T-helper 2 cell (primary cell): ENCODE measurements at places on chromosomes 3 and 15.

DNA sequence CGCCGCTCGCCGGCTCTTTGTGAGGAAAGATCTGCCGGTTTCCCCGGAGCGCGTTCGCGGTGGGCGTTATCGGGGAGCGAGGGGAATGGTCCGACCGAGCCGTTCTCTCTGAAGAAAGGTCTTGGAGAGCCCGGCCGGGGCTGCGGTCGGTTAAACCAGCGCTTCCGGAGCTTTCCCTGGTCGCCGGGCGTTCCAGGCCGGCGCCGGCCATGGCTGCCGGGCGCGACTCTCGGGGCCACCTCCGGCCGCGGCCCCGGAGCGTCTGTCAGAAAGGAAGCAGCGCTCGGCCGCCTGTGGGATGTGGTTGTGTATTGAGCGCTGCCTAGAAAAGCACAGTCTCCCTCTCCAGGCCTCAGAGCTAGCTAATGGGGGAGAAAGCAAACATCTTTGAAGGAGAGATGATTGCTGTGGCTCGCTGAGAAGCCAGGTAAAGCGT lies 731 bp downstream of the FYTTD1 start:
- DNase-seq = peak; percentile 40

GRCh38 chr15:93063796-93064690 lies 25.0 kb downstream of the RGMA start:
- no peak for DNase-seq

DNA sequence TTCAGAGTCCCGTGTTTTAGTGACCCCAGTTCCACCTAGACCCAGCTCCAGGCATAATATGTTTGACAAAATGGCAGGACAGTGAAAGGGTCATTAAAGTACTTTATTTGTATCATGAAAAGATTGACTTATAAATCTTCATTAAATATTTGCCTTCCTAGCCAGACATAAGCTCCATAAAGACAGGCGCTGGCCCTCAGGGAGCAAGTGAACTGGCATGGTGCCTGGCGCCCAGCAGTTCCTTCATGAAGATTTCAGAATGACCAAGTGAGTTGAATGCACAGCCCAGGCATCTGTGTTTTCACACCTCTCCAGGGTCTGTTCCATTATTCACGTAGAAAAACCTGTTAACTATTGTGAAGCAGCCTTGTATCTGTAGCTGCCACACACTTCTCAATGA lies 166.2 kb downstream of the GAP43 start:
- DNase-seq = no peak

DNA sequence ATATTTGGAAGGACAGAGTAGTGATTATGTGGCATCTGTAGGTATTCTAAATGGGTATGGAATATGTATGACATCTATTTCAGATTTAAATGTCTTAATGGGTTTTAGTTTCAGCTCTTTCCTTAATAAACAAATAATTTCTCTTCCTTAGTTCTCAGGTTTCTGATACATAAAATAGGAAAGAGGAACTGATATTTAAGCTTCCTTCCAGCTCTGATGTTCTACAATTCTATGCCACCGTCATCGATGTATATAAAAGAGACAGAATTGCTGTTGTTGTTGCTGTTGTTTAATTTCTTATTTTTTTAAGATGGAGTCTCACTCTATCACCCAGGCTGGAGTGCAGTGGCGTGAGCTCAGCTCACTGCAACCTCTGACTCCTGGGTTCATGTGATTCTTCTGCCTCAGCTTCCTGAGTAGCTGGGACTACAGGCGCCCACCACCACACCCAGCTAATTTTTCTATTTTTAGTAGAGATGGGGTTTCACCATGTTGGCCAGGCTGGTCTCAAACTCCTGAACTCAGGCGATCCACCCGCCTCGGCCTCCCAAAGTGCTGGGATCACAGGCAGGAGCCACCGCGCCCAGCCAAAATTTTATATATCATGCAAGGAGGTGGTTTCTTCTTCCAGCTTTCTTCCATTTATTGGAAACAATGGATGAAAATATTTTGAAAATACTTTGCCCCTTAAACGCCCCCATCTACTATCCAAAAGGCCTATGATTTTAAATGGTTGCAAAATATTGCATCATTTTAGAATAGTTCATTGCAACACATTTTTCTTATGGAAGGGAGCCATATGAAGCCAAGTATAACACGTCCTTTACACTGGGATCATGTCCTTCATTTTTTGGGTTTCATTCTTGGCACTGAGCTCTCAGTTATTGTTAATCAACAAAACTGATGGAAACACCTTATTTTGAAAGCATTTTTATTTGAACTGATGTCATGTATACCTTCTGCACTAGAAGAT lies 13.9 kb upstream of the C15orf61 start:
- DNase-seq = no peak

- no peak for DNase-seq
Observed at GRCh38 chr3:8201886-8202285, 299.7 kb upstream of the LMCD1 start.

GRCh38 chr3:65096110-65096745 lies 408.4 kb upstream of the ADAMTS9 start:
- no peak for DNase-seq

GRCh38 chr3:136414476-136414875 lies 164.3 kb downstream of the PCCB start:
- DNase-seq = no peak

DNA sequence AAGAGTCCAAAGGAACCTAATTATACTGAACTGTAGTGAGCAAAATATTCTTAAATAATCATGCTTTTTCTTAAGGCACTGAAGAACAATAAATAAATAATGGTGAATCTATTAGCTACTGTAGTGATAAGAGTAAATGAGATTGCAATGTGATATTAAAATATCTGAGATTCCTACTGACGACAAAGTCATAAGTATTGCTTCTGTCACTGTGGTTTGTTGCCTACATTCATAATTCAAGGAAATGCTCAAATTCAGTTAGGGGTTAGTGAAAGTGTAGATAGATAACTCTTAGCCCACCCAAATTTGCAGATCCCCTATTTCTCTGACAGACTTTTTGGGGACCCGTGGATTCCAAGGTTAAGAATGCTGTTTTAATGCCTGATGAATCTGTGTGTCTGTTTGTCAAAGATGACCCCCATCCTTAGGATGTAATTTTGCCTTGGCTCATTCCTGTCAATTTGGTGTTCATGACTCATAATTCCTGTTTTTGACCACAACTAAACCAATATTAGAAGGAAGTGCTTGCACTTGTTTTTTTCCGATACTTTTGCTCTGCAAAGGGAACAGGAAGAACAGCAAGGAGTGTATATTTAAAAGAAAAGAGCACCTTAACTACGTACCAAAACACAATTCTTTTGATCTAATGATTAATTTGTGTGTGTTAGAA lies 86.7 kb downstream of the MAGI1 start:
- DNase-seq = no peak

DNA sequence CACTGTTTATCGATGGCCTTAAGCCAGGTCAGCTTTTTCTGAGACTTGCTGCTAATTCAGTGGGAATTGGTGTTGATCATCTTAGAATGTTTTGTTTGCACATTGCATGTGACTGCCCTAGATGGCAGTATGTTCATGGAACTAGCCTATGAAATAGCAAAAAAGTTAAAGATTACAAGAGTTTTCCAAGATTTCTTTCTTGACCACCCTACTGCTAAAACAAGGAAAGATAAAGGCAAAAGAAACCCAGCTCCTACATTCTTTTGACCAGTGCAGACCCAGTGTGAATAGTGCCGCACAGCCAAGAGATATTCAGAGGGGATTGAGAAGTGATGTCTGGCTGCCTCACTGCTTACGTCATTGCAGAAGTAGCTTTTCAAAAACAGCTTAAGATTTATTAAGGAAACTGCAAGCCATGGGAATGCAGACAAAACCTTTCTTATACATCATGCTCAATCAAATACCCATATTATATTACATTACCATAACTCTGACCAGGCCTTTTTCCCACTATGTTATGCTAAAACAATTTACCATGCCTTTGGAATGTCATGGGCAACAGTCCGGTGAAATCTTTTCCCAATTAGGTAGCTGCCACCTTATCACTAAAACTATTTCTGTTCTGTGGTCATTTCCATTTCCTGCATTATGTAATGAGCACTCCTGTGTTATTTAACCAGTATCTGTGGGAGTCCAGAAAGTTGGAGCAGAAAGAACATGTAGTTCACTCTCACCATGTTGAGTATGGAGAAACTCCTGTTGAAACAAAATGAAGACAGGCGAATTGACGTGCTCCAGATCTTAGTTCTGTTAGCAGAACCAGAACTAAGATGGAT lies 6.0 kb downstream of the PHLDB2 start:
- no peak for DNase-seq

DNA sequence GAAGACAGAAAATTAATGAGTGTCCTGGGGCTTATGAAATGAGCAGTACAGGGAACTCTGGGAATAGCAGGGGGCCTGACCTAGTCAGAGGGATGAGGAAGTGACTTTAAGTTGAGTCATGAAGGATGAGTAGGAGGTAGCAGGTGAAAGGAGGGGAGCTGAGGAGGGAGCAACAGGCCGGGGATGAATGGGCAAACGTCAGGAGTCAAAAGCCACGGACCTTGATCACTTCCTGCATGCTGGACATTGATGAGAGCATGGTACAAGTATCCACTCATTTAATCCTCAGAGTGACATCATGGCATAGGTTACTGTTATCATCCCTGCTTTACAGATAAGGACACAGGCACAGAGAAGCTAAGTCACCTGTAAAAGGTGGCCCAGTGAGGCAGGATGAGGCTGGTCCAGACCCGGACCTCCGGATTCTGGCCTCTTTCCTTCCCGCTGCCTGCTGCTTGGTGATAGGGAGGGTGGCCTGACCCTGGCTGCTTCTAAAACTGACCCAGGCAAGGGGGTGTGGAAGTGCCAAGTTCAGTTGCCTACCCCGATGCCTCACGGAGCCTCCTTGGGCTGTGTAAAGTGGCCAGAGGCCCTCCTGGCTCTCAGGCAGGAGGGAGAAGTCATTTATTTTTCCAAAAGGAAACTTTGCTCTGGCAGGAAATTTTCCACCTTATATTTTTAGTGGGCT lies 7.6 kb downstream of the CORO2B start:
- DNase-seq = no peak

GRCh38 chr3:56772952-56773938 lies 28.5 kb downstream of the ARHGEF3 start:
- no peak for DNase-seq

- DNase-seq = no peak
Observed at GRCh38 chr3:144643771-144644198, 672.2 kb downstream of the DIPK2A start.

- DNase-seq = no peak
Observed at GRCh38 chr3:117411971-117412370, 702.4 kb downstream of the TUSC7 start.

- DNase-seq = no peak
Observed at GRCh38 chr3:30707825-30708224, 101.4 kb downstream of the TGFBR2 start.

DNA sequence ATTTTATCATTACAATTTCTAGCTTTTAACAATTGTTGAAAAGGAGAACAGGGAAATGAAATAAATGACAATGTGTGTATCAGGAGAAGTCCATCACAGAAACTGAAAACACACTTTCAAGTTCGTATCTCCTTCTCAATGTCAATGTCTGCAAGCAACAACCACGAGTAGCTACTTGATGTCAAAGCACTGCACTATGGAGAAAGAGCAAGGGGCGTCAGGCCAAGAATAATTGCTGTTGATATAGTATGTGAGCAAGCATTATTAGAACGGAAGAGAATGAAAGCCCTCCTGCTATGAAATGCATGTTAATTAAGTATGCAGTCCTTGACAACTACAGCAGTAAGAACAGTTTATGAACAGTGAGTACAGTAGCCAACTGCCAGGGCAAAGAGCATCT lies 1250.1 kb downstream of the ZPLD1 start:
- no peak for DNase-seq

DNA sequence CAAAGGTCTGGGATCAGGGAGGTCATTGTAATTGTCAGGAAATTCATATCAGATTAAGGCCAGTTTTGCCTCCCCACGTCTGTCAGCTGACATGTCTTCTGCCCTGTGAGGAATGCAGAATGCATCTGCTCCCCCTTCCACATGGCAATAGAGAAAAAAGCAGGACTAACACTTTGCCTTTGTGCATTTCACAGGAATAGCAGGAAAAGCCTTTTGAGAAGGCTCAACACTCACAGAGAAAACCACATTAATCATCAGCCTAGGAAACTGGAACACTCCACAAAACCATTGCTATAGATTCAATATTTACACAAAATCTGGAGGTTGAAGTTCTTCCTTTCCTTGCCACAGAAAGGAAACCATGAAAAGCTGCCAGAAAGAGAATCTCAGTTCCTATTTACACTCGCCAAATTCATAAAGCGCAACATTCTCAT lies 165.2 kb upstream of the HES1 start:
- DNase-seq = no peak

- DNase-seq = no peak
Observed at GRCh38 chr15:68767833-68768232, 52.9 kb downstream of the ANP32A start.

- no peak for DNase-seq
Observed at GRCh38 chr15:81914734-81915256, 131.0 kb downstream of the MEX3B start.
